ENCODE measurements at places on chromosomes 11 and 22.

DNA sequence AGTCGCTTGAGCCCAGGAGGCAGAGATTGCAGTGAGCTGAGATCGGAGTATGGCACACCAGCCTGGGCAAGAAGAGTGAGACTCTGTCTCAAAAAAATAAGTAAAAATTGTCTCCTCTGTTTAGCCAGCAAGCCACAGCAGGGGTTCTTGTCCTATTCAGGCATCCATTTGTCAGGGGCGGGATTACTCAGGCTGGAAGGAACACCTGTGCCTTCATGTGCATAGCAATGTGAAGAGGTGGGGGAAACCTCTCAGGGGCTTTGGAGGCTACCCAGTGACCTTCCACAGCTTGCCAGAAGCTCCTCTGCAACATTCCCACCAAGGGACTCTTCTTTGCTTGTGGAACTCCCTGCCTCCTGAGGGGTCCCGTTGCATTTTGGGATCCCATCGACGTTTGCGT, 63.3 kb downstream of the FBLN1 start:
- DNase-seq = no peak

DNA sequence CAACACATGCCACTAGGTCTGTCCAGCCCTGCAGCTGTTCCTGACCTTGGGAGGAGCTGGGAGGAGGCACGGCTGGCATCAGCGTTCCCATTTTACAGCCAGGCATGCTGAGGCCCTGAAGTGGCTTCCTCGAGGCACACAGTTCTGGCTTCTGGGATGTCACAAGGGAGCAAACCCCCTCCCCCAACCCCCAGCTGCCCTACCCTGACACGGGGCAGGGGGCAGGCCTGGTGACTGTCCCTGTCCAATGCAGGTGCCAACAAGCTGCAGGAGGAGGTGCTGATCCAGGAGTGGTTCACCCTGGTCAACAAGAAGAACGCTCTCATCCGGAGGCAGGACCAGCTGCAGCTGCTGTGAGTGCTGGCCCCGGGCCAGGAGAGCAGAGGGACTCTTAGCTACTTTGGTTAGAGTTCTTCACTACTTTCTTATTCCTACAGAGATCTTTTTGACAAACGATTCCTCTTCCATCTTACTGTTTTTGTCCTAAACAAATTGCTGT, 5.3 kb downstream of the KCNK7 start:
- no peak for DNase-seq

DNA sequence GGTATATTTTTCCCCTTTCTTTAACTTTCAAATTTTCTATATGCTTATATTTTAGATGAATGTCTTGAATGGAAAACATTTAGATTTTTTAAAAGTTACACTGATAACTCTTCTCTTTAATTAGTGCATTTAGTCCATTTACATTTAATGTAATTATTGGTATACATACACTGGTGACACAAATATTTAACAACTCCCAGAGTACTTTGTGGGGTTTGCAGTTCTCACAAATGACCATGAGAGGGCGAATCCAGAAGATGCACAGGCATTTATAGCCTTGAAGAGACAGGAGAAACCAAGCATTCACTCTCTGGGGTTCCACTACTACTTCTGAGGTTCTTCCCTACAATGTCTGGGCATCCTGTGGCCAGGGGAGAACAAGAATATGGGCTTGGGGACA, 125.1 kb downstream of the TIMP3 start:
- no peak for DNase-seq

GRCh38 chr22:34972191-34972897, 93.6 kb upstream of the ISX start:
- DNase-seq = no peak

DNA sequence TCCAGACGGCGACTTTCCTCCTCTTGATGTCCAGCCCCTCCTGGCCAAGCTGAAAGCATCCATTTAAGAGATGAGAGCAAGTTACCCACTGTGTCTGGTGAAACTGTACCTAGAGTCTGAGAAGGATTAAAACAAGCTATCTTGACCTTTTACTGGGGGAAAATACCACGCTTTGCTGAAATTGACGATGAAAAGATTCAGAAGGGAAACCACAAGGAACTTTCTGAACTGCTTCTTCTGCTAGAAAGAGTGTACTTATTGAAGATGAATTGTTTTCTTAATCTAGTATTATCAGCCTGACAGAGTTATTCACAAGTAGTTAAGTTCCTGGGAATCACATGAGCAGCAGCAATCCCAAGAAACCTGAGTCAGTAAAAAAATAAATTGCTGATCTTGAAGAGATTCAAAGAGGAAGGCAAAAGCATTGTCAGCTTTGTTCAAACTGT, 13.1 kb upstream of the MS4A6A start:
- no peak for DNase-seq

DNA sequence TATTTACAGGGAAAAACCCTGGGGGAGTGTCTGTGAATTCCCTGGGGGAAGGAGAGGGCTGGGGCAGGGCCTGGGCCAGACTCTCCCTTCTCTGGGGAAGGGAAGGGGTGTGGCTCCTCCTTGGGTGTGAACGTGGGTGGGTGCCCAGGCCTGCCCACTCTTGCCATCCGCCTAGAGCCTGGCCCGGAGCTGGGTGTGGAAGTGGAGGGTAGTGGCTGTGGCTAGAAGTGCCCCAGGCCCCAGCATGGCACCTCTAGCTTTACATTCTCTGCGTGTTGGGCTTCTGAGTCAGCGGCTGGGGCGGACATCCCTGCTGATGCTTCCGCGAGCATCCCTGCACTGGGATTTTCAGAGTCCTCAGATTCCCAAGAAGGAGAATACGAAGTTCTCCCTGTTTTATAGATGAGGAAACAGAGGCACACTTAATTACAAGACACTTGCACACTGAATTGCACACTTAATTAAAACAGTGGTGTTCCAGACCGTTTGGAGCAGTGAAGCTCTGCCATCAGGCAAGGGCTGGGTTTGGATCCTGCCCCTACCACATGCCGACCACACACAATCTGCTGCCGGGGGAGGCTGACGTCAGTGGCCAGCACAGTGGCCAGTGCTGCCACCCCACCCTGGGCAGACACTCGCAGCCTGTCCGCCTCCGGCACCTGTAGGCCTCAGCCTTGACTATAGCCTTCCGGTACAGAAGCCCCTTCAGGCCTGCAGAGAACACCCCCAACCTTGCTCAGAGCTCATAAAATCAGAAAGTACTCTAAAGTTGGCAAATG, 7.6 kb downstream of the BAD start:
- DNase-seq = no peak

- no peak for DNase-seq
Measured at GRCh38 chr11:62552485-62553079, 6.0 kb upstream of the AHNAK start.

DNA sequence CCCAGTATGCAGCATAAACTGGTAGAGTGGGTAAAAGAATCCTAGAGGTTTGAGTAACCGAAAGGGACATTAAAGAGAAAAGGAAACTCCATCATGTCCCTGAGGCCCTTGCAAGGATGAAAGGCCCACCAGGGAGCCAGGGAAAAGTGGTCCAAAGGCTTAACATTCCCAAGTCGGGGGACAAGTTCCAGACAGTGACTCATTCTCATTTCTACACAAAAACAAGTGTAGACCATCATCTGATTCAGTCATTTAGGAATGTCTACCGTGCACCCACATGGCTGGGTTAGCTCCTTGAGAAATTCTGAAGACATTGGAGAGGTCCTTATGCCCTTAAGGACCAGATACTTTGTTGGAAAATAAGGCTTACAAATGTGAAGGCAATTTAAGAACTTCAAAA, 4.8 kb upstream of the NOX4 start:
- DNase-seq = no peak

DNA sequence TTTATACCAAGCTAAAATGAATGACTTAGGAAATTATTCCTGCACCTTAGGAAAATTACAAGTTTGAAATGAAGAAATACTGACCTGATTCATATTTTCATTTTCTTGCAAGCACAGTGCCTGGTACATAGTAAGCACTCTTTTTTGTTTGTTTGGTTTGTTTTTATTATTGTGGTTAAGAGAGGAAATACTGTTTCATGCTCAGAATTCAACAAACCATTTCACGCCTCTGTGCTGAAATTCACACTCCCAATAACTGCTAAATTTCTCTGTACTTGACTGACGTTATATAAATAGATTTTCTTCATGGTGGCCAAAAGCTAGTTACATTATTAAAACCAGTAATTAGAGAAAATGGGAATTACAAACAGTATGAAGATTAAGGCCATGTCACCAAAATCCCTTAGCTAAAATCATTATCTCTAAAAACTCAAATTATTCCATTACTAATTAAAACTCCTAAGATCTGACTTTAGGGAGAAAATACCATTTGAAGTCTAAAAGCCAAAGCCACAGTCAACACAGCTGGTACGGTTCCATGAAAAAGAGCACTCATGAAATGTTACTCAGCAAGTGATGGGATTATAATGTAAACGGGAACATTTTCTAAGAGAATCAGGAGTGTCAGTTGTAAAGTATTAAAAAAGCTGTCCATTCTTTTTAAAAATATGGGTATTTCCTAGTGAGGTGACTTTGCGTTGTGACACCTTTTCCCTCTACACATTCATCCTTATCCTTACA, 77.8 kb upstream of the DDI1 start:
- DNase-seq = no peak

- DNase-seq = no peak
Measured at GRCh38 chr11:88521399-88521798, 183.9 kb upstream of the CTSC start.

- DNase-seq = no peak
Measured at GRCh38 chr11:87252869-87253268, 215.1 kb downstream of the TMEM135 start.

DNA sequence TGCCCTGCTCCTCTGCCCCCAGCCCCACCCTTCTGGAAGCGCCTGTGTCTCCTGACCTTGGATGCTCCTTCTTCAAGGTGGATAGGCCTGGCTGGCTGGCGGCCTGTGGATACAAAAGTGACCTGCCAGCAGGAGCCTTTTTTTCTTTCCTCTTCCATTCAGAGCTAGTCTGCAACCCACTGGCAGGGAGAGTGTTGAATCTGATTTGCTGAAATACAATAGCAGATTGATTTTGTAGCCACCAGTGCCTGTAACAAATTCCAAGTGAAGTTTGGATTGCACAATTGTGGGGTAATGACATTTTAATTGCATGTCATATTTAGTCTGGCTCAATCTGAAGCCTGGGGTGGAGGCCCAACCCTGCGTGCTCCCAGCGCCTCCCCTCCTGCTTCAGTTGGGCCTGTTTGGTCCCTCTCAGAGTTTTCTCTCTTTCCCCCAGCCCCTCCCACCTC, 97.2 kb downstream of the GRIK4 start:
- DNase-seq = no peak

- DNase-seq = no peak
Measured at GRCh38 chr22:40094485-40094884, 83.2 kb upstream of the TNRC6B start.

DNA sequence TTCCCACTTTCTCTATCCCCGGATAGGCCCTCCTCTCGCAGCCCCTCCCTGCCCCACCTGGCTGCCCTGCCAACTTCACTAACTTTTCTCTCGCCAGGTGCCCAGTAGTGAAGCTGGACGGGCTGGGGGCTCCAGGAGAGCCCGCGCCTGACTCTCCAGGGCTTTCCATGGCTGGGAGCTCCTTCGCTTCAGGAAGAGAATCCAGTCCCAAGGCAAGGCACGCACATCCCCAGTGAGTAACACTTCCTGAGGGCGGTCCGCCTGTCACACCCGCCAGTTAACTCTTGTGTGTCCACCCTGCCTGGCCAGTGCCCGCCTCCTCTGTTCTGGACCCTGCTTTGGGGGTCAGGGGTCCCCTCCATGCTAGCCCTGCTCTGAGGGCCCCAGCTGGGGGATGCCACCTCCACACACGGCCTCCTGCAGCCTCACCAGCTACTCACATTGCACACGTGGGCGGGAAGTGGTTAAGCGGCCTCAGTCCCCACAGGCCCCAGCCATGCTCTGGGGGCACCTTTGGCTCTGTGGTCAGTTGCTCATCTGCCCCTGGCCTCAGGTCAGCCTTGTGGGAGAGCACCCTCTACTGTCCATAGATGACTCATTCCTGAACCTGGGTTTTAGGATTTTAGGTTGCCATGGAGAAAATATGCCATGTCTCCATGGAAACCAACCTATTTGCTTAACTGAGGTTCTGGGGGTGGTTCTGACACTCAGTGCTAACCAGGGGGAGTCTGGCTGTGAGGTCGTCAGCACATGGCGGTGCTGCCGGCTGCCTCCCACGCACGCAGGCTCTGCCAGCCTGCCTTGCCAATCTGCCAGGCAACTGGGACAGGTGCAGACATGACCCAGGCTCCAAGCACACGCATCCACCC, at the start of gene RIN1:
Gene RIN1, minus strand, starts transcription at position 201 of the 869 bp plus-strand sequence. Its CDS starts 32 bp downstream, at position 169.
- DNase-seq = peak; percentile 60

DNA sequence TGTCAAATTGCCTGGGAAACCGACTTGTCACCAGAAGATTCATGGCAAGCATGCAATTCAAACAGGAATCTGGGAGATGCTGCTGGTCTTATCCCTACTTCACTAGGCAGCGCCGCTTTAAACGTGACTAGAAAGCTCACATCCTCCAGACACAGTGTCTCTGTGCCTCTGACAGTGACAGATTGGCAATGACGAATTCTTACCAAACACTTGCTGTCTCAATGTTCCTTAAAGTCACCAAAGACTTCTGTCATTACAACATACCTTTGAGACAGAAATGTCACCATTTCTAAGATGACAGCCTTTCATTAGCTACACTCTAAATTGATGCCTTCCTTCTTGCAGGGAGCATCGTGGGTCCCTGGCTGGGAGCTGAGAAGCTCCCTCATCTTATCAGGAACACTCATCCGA, 197.8 kb downstream of the CWF19L2 start:
- no peak for DNase-seq

DNA sequence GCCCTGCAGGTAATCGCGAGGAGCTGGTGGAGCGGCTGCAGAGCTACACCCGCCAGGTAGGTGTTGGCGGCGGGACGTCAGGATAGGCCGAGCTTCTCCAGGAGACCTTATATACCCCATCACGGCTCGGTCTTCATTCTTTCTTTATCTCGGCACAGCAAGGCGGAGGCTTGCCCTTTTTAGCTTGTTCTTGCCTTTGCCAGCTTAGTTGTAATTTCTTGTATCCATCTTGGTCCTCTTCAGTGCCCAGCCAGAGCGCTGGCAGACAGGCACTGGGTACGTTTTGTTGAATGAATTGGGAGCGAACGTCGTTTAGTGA, 459 bp downstream of the SF3B2 start:
- no peak for DNase-seq

GRCh38 chr22:35870517-35871293, 153.0 kb downstream of the APOL5 start:
- DNase-seq = no peak

DNA sequence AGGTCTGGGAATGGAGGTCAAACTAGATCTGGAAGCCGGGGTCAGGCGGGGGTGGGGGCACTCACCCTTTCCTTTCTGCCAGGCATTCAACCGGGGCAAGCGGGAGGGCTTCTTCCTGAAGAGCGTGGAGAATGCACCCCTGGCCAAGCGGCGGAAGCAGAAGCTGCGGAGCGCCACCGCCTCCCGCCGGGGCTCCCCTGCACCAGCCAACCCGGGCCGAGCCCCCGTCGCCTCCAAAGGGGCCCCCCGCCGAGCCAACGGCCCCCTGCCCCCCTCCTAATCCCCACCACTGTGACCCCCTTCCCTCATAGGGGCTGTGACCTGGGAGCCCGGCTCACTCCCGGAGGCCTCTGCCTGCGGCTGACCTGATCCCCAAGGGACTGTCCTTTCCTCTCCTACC, 12.2 kb downstream of the RPS6KA4 start:
- no peak for DNase-seq

- no peak for DNase-seq
Measured at GRCh38 chr11:37972691-37973090, 1374.7 kb upstream of the RAG2 start.

- DNase-seq = no peak
Measured at GRCh38 chr11:44467413-44467812, 98.0 kb upstream of the CD82 start.

- no peak for DNase-seq
Measured at GRCh38 chr11:133219543-133219942, 312.8 kb downstream of the OPCML start.
